ENCODE measurements at places on chromosomes 12 and 14.

- no peak for DNase-seq
Measured at GRCh38 chr14:22656226-22656625, 12.1 kb upstream of the OR6J1 start.

DNA sequence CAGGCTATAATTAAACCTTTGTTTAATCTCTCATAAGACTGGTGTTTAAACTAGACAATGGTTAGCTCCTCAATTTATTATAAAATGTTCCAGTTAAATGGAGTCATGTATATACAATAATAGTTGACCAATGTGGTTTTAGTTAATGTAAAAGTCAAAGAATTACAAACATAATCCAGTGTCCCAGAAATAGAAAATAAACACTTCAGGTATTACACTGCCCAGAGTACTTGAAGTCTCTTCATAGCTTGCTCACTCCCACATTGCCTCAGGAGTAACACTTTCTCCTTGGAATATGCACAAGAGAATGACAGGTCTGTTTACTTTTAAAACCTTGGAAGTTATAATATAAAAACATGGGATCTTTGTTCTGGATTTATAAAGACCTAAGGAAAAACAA, 60.5 kb downstream of the SLC38A1 start:
- DNase-seq, result no peak

DNA sequence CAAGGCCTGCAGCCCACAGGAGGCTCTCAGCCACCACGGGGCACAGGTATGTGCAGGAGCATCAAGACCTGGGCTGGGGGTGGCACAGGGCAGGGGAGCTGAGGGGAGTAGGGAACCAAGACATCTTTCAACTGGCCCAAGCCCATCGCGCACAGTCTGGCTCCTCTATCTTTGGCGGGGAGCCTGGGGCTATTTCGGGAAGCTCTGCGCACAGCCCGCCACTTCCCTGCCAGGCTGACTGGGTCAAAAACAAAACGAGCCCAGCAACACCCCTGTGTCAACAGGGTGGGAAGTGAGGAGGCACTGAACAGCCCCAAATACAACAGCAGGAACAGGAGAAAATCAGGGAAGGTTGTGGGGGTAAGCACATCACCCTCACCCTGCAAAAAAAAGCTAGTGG, 83.9 kb downstream of the ARL6IP4 start:
- no peak for DNase-seq

- DNase-seq, result no peak
Measured at GRCh38 chr12:95216711-95217376, 423 bp downstream of the FGD6 start.

- DNase-seq, result peak; percentile 73
Measured at GRCh38 chr14:22872033-22872832, 693 bp downstream of the LRP10 start.

DNA sequence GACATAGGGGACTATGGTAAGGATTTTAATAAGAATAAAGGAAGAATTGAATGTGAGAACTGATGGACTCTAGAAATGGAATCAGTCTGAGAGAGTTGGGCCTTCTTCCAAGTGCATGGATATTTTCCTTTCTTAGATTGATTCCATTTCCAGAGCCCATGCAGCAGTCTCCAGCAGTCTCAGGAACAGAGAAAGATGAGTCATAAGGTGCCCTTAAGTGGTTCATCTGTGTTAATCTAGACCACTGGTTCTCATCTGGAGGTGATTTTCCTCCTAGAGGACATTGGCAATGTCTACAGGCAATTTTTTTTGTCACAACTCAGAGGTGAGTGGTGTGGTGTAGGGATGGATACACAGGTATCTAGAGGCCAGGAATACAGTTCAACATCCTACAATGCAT, 25.9 kb downstream of the TRIM9 start:
- DNase-seq, result no peak

DNA sequence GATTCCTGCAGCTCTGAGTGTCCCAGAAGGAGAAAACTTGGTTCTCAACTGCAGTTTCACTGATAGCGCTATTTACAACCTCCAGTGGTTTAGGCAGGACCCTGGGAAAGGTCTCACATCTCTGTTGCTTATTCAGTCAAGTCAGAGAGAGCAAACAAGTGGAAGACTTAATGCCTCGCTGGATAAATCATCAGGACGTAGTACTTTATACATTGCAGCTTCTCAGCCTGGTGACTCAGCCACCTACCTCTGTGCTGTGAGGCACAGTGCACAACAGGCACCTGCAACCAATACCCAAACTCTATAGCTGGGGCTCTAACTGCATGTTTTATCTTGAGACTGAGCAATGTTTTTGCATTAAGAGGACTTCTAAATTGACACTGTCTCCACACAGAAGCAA, 379.2 kb upstream of the OR4E1 start:
- no peak for DNase-seq

- DNase-seq, result no peak
Measured at GRCh38 chr12:11825278-11825677, 175.8 kb downstream of the ETV6 start.

DNA sequence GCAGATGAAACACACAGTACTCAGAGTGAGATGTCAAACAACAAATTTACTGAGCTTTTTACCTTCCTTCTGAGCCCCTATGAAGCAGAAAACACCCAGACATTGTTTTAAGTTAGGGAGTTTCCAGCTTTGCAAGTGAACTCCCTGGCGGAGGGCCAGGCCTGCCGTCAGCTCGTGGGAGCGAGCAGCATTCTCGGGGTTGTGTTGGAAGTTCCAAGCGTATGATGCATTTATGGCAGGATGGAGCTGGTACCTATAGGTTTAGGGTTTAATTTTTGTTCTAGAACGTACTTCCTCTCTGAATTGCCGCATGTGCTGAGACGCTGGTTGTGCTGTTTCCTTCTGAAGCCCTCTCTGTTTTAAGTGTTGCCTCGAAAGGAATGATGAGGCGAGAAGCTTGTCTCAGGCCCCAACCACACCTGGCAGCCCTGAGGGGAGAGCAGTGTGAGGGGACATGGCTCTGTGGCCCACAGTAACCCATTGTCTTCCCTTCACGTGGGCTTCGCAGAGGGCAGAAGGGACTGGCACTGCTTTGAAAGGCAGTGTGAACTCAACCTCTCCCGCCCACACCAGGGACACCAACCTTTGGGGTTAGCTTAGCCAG, 76.6 kb downstream of the SSPN start:
- DNase-seq, result no peak

GRCh38 chr12:1503281-1503711, 91.1 kb downstream of the FBXL14 start:
- DNase-seq, result no peak

All from GM19239 (cell line).